ENCODE measurements at places on chromosomes 1 and 21.

DNA sequence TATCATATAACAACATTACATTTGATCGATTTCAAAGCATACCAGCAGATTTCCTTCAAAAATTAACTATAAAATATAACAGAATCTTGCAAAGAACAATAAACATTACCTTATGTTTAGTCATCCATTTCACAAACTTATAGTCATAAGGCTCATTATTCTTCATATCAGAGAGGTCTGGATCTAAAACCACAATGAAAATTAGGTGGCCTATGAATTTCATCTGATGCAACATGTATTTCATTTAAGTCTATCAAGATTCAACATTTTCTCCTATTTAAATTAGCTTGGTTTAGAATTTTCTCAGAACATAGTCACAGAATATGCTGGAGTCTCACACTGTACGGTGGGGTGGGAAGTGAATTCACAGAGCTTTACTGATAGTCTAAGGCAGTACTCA is 49.2 kb downstream of the KYAT3 start:
- no peak for DNase-seq

GRCh38 chr1:5857508-5858090 is 134.6 kb downstream of the NPHP4 start:
- DNase-seq = no peak

GRCh38 chr1:229870381-229870780 is 196.7 kb upstream of the GALNT2 start:
- no peak for DNase-seq

- DNase-seq = no peak
These were observed 28.5 kb downstream of the ANP32E start for GRCh38 chr1:150207281-150207971.

- no peak for DNase-seq
These were observed 146.3 kb upstream of the RAB4A start for GRCh38 chr1:229124520-229125124.

DNA sequence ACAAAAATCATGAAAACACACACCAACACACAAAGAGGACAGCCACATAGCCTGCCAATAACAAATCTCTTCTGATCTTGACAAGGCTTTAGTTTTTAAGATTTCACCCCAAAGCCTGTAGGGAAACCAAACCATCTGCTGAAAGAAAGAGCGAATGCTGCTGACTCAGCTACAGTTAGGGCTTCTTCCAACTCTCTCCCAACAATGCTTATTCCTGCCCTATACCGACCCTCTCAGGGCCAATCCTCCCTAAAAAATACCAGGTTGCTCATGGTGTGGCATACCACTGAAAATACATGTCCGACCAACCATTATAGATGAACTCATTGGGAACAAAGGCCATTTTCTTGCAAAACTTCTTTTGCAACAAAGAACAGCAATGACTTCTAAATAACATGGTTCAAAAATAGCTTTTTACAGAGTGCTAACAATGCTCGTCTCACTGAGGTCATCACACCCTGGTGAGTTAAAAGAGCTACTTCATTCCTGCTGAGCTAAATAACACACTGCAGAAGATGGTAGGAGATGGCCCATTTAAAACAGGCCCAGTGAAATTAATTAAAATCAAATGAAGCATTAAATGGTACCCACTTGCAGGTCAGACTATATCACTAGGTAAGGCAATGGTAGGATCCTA is 86.1 kb downstream of the KIAA0319L start:
- no peak for DNase-seq

DNA sequence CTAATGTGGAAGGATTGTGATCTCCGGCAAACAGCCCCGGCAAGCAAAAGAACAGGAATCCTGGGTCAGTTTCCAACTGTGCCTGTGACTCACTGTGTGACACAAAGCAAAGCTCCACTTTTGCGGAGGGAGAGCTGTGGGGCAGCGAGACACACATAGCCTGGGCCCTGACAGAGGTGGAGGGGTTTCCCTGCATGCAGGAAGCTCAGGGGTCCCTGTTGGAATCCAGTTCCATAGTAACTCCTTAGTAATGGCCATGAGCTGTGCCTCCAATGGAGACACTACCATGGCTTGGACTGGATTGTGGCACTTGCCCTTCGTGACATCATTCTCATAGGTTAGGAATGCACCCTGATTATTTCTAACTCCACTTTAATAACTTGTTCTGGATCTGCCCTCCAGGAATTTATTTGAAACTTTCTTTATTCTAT is 47.0 kb upstream of the ATF3 start:
- DNase-seq = peak; percentile 25

DNA sequence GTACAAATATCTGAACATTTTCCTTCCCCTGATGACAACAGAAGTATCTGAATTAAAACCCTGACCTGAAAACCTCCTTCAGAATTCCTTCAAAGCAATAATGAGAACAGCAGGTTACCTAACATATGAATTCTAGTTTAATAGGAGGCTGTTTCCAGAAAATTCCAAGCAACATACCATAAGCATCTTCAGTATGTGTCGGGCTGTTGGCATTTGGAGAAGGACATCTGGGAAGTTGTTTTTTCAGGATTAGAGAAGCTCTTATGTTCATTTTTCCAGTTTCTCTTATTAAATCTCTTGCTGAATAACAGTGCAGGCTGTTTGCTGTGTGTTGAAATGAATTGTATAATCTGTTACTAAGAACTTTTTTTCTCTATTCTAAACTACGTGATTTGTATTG is 101.5 kb downstream of the PLA2G4A start:
- no peak for DNase-seq

GRCh38 chr1:232620356-232620969 is 9.5 kb downstream of the SIPA1L2 start:
- no peak for DNase-seq

- DNase-seq = peak; percentile 70
These were observed 126.0 kb upstream of the TMEM51 start for GRCh38 chr1:15027515-15027986.

DNA sequence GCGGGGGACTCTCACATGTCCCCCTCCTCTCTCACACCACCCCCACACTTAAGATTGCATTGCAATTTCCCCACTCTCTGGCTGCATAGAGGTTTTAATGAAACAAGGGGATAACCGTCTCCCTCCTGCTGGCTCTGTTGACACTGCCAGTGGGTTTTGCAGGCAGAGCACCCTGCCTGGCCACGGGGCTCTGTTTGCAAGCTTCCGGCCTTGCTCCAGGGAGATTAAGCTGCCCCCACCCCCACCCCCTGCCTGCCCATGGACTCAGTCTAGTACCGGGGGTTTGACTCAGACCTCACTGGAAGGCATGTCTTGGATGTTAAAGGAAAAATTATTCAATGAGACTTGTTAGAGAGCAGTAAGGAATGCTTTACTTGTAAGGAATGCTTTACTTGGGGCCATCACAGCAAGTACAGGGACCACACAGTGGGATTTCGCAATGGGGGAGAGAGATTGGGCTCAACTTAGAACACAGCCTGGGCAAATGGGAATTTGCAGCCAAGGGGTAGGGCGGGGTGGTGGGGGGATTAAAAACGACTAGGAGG is 101.0 kb downstream of the AJAP1 start:
- no peak for DNase-seq

All from T47D (cell line).